AG20443 (cell line): ENCODE measurements at places on chromosomes 12 and 14.

DNA sequence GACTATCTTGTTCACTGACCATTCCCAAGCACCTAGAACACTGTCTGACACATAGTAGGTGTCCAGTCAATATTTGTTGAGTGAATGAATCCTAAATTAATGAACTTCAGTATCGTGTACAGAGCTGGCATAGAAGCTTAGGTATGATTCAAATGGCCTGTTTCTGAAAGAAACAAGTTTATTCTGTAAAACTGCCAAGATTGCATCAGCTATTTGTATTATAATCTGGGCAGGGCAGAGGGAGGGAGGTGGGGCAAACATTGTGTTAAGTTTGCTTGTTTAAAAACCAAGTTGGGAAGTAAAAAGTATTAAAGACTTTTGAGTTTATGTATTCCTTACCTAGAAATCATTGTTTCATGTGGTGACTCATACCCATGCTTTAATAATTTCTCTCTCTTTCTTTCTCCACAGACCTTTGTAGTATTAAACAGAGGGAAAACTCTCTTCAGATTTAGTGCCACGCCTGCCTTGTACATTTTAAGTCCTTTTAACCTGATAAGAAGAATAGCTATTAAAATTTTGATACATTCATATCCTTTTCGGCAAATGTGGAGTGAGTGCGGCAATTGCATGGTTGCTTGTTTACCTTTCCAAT lies 92.8 kb downstream of the SCN8A start:
- peak; percentile 58 for DNase-seq

GRCh38 chr14:69612014-69612782 lies 802 bp downstream of the SUSD6 start:
- DNase-seq, result peak; percentile 67

GRCh38 chr12:106258226-106258625 lies 10.4 kb upstream of the CKAP4 start:
- no peak for DNase-seq

DNA sequence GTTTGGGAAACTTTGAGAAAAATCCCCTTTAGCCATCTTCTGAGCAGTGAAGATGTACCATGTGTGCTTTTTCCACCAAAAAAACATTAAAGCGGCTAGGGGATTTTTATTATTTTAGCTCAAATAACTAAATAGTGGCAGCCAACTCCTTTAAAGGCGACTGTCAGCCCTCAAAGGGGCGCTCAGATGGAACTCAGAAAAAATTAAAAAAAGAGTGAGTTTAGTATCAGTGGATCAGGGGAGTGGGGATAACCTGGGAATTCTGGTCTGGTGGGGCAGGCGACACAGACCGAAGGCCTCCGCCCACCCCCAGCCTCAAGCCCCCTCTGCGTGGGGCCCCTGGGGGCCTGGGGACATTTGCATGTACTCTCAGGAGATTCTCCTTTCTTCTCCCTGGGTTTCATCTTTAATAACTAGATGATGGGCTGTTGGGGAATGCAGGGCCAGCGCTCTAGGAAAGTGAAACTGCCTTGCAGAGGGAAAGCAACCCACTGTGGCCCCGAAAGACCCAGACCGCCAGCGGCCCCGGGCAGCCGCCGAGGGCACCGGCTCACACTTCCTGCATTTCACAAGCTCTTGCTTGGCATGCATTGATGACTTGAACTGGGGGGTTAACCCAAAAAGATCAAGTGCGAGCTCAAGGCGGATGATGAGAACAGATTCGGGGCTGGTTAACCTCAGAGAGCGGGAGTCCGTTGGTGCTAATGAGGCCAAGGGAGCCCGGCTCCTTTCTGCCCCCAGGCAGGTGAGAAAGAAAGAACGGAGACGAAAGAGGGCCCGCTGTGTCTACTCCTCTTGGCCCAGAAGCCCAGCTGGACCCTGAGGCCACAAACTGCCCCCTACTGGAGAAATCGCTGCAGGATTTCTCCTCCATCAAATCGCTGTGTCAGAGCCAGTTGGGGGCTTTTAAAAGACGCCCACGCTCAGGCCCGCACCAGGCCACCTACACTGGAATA lies 7.3 kb upstream of the BATF start:
- DNase-seq, result peak; percentile 65

GRCh38 chr14:38226366-38226765 lies 18.7 kb downstream of the SSTR1 start:
- no peak for DNase-seq

GRCh38 chr12:5817246-5817645 lies 127.8 kb downstream of the ANO2 start:
- DNase-seq, result no peak

GRCh38 chr12:24349051-24349799 lies 399.8 kb upstream of the SOX5 start:
- no peak for DNase-seq

- DNase-seq, result peak; percentile 22
Measured at GRCh38 chr12:14356147-14356546, 9.3 kb upstream of the ATF7IP start.

DNA sequence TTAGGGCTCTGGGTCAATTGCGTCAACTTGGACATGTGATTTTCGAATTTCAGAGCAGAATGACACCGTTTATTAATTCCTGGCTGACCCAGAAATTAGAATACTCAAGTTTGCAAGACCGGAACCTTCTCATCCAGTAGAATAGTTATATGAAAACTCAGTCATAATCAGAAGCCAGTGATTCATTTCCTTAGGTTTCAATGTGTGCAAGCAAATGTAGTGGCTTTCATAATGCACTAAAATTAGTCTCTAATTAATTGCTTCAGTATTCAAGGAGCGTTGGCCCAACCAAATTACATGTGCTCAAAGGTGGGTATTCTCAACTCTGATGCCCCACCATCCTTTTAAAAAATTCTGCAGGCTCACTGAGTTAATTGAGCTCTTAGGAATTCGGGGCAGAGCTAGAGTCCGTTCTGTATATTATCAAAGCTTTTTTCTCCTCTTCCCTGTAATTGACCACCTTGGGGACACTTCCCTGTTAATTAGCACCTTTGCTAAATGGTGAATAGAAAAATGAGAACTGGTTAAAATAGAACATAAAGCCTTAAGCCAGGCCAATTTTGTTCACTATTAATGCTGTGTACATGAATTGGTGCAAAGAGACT lies 55.4 kb downstream of the DAO start:
- DNase-seq, result no peak

GRCh38 chr12:111409780-111410430 lies 4.2 kb downstream of the SH2B3 start:
- DNase-seq, result peak; percentile 51

DNA sequence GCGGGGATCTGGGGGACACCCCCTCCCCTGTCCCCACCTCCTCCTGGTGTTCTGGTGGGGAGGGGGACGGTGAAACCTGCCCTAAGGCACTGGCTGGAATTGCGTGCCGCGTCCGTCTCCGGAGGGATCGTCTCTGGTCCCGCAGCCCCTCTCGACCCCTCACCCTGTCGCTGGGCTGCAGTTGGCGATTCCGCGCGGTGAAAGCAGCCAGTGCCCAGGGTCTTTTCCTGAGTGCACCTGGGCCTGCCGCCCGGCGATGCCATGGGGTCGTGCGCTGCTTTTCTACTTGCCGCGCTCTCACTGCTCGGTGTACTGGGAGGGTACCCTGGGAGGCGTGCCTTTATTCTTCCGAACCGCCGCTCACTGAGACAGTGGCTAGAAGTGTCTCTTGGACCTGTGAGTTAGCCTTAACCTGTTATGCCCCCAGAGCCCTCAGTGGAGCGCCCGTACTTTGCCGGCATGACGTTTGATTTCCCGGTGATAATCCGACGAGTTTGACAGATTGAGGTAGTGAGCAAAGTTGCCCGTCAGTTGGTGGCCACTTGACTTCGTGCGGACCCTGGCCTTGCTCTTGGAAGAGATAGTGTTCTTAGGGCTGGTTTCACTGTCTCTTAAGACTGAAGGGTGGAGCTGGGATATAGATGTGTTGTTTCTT lies 788 bp downstream of the SFSWAP start:
- DNase-seq, result no peak

GRCh38 chr12:8629486-8630033 lies 16.9 kb upstream of the AICDA start:
- peak; percentile 59 for DNase-seq

- DNase-seq, result no peak
Measured at GRCh38 chr14:91328313-91329050, 84.0 kb upstream of the GPR68 start.

- no peak for DNase-seq
Measured at GRCh38 chr12:108126990-108127501, 2.0 kb upstream of the WSCD2 start.

GRCh38 chr12:117986705-117987469 lies 18.1 kb upstream of the KSR2 start:
- peak; percentile 42 for DNase-seq

GRCh38 chr12:54001283-54002187 lies 1.6 kb downstream of the HOXC9 start:
- DNase-seq, result no peak

- no peak for DNase-seq
Measured at GRCh38 chr12:88408823-88409222, 171.4 kb downstream of the KITLG start.

DNA sequence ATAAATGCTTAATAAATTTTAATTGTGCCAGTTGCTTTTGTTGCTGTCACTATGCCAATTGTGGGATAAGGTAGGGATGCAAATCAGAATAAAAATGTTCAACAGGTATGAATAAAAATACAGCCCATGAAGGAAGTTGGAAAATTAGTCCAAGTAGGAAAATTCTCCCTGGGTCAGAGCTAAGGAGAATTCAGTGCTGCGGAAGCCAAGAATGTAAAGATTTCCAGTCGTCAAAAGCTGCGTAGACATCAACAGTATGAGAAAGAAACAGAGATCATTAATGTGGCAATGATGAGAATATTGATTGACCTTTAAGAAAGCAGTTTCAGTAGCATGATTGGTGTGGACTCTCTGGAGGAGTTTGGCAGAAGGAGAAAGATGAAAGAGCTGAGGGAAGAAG lies 87.9 kb downstream of the PLEKHA5 start:
- DNase-seq, result no peak

DNA sequence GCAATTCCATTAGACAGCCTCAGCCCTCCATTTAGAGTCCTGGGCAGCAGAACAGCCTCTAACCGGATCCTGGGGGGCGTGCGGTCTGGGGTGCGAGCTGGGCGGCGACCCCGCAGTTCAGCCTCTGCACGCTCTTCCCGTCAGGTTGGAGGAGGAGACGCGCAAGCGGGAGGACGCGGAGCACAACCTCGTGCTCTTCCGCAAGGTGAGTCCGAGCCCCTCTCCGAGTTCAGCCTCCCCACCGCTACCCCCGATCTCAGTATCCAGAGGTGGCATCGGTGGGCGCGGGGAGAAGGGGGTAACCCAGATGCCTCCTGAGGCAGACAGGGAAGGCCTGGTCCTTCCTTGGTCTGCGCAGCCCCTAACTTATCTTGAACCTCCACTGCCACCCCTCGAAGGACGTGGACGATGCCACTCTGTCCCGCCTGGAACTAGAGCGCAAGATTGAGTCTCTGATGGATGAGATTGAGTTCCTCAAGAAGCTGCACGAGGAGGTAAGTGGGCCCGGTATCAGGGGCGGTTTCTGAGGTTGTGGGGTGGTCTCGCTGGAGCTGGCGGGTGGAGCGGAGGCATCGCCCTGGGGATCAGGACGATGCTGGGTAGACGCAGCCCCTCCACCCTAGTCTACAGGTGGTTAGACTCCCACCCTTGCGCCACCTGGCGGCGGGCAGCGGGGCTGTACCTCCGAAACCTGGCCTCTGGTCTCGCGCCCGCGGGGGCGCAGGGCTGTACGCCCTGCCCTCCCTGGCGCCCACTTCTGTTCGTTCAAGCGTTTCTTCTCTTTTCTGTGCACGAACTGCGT lies 1.3 kb downstream of the PRPH start:
- DNase-seq, result peak; percentile 75

DNA sequence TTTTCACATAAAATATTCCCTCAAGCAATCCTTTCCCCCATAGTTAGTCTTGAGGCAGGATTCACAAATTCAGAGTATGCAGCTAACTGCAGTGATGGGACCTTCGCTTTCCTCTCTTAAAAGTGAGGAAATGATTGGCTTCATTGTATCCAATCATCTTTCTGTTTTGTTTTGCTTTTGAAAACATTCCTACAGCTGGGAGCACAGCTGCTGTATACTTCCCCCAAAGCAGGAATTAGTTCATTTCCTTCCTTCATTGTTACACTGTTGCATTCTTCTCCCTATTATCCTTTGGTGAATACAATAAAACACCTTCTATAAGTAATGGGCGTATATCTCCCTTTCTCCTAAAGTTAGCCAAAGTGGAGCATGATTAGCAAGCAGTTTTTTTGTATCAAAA lies 9.4 kb upstream of the GAS2L3 start:
- no peak for DNase-seq

DNA sequence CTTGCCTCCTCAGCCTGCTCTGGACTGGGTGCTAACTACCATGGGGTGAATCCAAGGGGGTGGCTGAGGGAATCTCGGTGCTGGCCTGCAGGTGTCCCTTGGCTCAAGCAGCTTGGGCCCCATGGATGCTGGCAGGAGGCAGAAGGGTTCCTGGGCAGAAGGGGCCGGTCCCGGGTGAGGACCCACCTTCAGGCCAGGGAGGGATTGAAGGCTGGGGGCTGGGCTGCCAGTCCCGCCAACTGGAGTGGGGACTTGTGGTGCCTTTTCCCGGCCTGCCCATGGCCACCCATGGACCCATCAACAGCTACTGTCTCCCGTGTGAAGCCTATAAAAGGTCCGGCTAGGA lies 550.1 kb downstream of the SLC6A15 start:
- DNase-seq, result no peak

DNA sequence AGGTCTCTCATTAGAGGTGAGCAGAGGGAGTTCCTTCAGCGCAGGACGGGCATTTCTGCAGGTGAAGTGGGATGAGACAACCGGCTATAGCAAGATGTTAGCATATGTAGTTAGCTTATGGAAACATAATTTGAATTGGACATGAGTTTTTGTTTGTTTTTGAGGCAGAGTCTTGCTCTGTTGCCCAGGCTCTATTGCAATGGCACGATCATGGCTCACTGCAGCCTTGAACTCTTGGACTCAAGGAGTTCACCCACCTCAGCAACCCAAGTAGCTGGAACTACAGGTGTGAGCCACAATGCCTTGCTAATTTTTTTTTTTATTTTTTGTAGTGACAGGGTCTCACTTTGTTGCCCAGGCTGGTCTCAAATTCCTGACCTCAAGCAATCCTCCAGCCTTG lies 69.2 kb downstream of the RCOR1 start:
- no peak for DNase-seq

- no peak for DNase-seq
Measured at GRCh38 chr14:39218171-39218769, 15.4 kb upstream of the MIA2 start.

- DNase-seq, result peak; percentile 89
Measured at GRCh38 chr14:76926521-76927251, 100.5 kb downstream of the LRRC74A start.

- no peak for DNase-seq
Measured at GRCh38 chr12:29167988-29168387, 18.9 kb downstream of the FAR2 start.

DNA sequence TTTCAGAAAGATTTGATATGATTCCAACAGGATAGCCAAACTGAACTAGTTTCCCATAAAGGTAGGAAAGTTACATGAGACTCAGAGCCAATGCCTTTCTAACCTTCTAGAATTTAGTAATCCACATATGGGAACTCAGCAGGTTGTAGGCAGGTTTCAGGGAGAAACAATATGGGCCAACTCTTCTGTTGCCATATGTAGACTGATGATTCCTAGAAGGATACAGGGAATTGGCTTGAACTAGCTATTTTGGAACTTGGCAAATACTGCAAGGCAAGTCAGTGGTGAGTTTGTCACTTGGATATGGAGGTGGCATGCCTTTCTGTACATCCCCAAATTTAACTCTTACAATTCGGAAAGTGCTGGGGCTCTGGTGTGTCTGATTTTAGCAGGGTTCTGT lies 15.5 kb downstream of the SUDS3 start:
- DNase-seq, result no peak
